ENCODE measurements at places on chromosomes 6 and 20. TPM values are rescaled to one million over a fixed set of nuclear protein-coding genes. Genes with fewer than 3 reads are reported as not detected.
A peak's percentile ranks its signal among the peaks of the same experiment; 100 is the strongest.

DNAAF9 gene
- total RNA-seq, result 17.6 TPM

DNA sequence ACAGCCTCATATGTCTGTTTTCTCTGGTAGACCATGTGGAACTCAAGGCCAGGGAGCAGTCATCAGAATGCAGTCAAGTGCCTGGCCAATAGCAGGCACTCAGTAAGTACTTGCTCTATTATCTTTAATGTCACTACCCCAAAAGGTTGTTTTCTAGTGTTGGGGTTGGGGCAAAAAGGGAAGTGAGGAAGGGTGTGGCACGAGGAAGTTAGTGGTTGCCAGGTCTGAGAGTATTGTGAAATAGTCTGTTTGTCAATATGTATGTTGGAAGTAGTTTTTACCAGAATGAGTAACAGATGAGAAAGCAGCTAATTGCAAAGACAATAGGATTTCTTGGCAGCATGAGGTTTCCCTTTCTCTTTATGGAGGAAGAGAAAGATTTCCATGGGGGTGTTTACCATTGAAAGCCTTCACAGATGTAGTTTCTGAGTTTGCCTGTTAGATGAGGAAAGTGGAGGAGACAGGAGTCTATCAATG lies 59.5 kb upstream of the ARMH2 start:
- no peak for DNase-seq

GRCh38 chr6:35047265-35048011 lies 93.7 kb downstream of the TCP11 start:
- peak; percentile 58 for DNase-seq

GRCh38 chr20:7850775-7851490 lies 89.3 kb downstream of the HAO1 start:
- peak; percentile 35 for DNase-seq

- no peak for DNase-seq
Observed at GRCh38 chr6:10749734-10750133, 2.1 kb downstream of the TMEM14B start.

All from astrocyte (in vitro differentiated cells and primary cell).